Hematopoietic multipotent progenitor cell (in vitro differentiated cells): ENCODE measurements at places on chromosomes 12 and 14. TPM values are rescaled to one million over a fixed set of nuclear protein-coding genes. Genes with fewer than 3 reads are reported as not detected.

- DNase-seq = no peak
Observed at GRCh38 chr12:6280053-6280469, 30.4 kb upstream of the PLEKHG6 start.

APOLD1 gene
- 2.7 TPM for total RNA-seq

P2RX2 gene
- total RNA-seq = not detected

- no peak for DNase-seq
Observed at GRCh38 chr12:112148031-112148513, 22.7 kb downstream of the TRAFD1 start.

- no peak for DNase-seq
Observed at GRCh38 chr12:87280893-87281292, 748.3 kb downstream of the C12orf50 start.

- peak; percentile 83 for DNase-seq
Observed at GRCh38 chr12:93851257-93851671, 174.1 kb downstream of the CRADD start.

GRCh38 chr12:100651694-100652093 lies 78.2 kb downstream of the GAS2L3 start:
- DNase-seq = no peak

TMEM119 gene
- total RNA-seq = under 0.01 TPM

GRCh38 chr14:98684468-98684867 lies 587.5 kb downstream of the BCL11B start:
- no peak for DNase-seq

DNA sequence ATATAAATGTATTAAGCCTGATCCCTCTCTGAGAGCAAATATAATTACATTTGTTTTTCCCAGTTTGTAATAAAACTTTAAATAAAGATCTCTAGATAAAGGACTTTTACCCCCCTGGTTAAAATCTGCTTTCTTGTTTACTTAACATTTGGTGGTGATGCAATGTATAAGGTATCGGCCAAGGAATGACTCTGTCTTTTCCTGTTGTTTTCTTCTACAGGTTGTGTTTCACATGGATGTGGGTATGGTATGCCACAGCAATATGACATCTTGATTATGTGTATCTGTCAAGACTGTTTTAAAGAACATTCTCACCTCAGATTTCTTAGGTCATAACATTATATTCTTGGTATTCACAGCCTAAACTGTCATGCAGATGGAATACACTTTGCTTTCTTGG lies 210.6 kb upstream of the NOVA1 start:
- DNase-seq = no peak

RTN1 gene
- 0.54 TPM for total RNA-seq

- DNase-seq = no peak
Observed at GRCh38 chr12:42482041-42482747, 107.4 kb downstream of the PRICKLE1 start.

DNA sequence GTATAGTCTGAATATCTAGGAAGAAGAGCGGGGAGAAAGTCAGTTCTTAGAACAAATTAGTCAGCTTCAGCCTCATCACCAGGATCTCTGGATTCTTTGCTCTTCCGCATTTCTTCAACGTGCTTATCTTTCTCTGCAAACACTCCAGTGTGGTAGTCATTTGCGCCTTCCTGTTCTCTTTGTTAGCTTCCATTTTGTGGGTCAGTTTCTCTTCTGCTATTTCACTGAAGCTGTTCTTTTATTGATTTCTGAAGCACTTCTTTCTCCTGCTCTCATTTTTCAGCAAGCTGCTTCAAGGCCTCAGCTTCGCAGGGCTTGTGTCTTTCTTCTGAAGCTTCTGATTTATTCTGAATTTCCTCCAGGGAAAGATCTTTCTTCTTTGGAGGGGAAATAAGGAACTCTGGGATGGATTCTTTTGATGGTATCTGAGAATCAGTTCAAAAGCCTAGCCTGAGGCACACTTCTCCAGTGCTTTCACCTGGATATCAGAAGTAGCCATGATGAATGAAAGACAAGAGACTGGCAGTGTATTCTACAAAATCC lies 13.5 kb downstream of the AMN1 start:
- peak; percentile 66 for DNase-seq

NUP37 gene
- total RNA-seq = 15.1 TPM

- no peak for DNase-seq
Observed at GRCh38 chr14:99627510-99628381, 17.2 kb upstream of the HHIPL1 start.

MYF5 gene
- total RNA-seq = not detected

LALBA gene
- total RNA-seq = not detected

FITM1 gene
- total RNA-seq = 2.7 TPM

- no peak for DNase-seq
Observed at GRCh38 chr14:105064721-105065143, 498 bp downstream of the GPR132 start.

KRT6C gene
- total RNA-seq = not detected

GRCh38 chr12:118979763-118980406 lies 1.5 kb upstream of the SRRM4 start:
- peak; percentile 59 for DNase-seq

NKX2-8 gene
- total RNA-seq = under 0.01 TPM

- DNase-seq = peak; percentile 69
Observed at GRCh38 chr14:91009501-91010152, 50.8 kb downstream of the RPS6KA5 start.

A2M gene
- total RNA-seq = under 0.01 TPM

GRCh38 chr14:53751650-53752049 lies 205.0 kb downstream of the BMP4 start:
- no peak for DNase-seq

KCNC2 gene
- total RNA-seq = not detected

ADAM21 gene
- total RNA-seq = 0.27 TPM

TAS2R8 gene
- not detected for total RNA-seq

GPR65 gene
- total RNA-seq = 0.27 TPM

NRIP2 gene
- not detected for total RNA-seq

- DNase-seq = no peak
Observed at GRCh38 chr12:62907561-62907960, 27.4 kb downstream of the PPM1H start.

PRR4 gene
- 1.1 TPM for total RNA-seq

TBC1D30 gene
- under 0.01 TPM for total RNA-seq

- DNase-seq = no peak
Observed at GRCh38 chr14:91354221-91354916, 63.3 kb downstream of the CCDC88C start.

- no peak for DNase-seq
Observed at GRCh38 chr14:61341275-61342206, 20.2 kb downstream of the PRKCH start.

GRCh38 chr12:86249276-86249675 lies 6.9 kb downstream of the MGAT4C start:
- DNase-seq = no peak
